Cardiac muscle cell (in vitro differentiated cells and primary cell): ENCODE measurements at places on chromosomes 11 and 22. TPM values are rescaled to one million over a fixed set of nuclear protein-coding genes. Genes with fewer than 3 reads are reported as not detected.

DNA sequence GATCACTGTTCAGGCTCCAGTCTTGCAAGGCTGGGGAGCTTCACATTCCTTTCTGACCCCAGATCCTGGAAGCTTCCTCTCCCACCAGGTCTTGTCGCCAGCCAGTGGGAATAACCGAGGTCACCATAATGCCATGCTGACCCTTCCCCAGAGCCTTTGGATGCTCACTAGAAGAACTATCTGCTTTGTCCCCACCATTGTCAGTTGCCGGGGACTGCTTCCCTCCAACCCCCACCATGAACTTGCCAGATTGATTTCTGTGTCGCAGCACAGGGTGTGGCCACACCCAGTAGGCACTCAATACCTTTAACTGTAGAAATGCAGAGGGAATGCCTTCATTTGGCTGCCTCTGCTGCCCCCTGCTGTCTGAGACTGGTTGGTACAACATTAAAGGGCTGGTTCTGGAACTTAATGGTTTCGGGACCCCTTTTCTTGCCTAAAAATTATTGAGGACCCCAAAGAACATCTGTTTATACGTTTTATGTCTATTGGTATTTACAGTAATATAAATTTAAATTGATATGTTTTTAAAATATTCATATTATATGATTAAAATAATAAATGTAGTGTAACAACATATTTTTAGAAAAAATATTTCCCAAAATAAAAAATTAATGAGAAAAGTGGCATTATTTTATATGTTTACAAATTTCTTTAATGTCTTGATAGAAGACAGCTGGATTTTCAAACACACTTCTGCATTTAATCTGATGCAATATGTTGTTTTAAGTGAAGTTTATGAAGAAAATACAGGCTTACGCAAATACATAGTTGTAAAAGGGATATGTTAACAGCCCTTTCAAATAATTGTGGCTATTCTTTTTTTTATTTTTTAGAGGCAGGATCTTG, 6.7 kb upstream of the GDPD5 start:
- peak; percentile 62 for DNase-seq

Gene IL18
- 0.94 TPM in 1 of 2 replicates, not detected in the other for polyA plus RNA-seq

Gene FGF19
- not detected in 2 replicates for polyA plus RNA-seq

Gene ZC3H12C
- polyA plus RNA-seq = 1.0 and 1.7 TPM in 2 replicates

DNA sequence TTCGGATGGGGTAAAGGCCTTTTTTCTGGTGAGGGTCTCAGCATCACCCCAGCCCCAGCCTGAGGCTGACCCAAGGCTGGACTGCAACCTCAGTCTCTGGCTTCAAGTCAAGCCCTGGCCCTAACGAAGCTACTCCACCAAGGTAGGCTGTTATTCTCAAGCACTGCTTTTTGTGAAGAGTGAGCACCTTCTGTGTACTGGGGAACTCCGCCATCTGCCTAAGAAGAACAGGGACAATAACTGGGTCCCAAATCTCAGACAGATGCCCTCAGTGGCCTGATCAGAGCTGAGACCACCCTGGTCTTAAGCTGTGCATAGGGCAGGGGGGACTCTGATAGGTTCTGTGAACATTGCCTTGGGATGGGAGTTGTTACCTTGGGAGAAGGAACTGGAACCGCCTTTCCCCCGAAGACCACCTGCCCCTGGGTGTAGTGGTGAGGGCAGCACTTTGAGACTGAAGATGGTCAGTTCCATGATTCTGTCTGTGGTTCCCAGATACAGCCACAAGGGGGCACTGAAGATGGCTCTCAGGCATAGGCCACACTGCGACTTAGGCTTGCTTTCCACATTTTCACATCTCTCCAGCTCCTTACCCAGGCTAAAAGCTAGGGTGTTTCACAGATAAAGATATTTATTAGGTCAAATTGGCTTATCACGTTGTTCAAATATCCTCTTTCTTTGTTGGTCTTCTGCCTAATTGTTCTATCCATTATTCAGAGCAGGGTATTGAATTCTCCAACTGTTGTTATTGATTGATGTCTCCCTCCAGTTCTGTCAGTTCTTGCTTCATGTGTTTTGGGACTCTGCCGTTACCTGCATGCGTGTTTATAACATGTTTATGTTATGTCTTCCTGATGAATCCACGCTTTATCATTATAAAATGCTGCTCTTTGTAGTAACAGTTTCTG, 11.8 kb upstream of the UVRAG start:
- peak; percentile 82 for DNase-seq

GRCh38 chr22:22761606-22761962, 117.2 kb downstream of the GGTLC2 start:
- DNase-seq = no peak

DNA sequence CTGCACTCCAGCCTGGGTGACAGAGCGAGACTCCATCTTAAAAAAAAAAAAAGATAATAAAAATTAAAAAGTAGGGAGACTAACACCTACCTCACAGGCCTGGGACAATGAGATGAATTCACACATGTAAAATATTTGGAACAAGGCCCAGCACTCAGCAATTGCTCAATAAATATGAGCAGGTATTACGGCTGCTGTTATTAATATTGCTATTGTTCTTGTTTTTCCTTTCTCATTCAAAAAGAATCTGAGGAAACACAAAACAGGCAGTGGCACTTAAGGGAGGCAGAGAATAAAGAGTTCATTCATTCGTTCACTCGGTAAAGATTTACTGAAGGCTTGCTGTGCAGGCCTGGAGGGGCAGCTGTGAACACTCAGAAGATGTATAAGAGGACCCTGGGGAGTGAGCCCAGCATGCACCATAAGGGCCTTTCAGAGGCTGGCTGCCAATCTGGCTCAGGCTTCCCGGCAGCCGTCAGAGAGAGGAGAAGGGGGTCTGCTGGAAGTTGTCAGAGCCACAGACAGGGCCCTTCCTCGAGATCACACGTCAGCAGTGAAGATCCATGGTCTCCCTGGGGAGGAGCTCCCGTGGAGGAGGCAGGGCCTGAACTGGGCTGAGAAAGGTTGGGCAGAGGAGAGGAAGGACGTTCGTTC, 51.6 kb upstream of the TCF20 start:
- DNase-seq = peak; percentile 86

DNA sequence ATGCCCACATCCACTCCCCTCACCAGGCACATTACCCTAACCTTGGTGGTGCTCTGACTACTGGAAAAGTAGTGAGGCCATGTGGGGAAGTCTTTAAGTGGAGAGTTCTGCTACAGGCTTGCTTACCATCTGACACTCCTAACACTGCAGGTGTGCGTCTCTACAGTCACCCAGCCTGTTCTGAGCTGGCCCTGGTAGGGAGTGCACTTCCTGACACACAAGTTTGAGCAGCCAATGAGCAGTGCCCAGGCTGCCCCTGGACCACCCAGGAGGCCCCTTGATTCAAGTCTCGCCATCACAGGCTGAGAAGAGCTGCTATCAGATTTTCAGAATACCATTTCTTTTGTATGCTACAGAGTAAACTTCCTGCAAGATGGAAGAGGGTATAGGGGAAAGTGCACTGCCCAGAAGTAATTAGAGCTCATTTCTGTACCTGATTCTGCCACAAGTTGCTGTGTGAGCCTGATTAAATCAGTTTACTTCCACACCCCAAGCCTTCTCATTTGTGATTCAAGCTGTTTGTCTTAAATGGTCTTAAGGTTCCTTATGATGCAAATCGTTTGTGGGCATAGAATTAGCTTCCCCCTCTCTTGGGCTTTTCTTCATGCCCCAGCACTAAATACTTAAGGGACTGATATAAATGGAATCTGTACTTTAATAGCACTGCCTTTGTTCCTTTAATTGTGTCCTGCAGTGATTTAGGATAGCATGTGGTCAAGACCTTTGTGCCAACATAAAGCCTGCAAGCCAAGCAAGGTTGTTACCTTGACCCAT, 22.2 kb downstream of the OPCML start:
- DNase-seq = no peak

GRCh38 chr11:28815110-28815509, 706.9 kb downstream of the METTL15 start:
- no peak for DNase-seq

DNA sequence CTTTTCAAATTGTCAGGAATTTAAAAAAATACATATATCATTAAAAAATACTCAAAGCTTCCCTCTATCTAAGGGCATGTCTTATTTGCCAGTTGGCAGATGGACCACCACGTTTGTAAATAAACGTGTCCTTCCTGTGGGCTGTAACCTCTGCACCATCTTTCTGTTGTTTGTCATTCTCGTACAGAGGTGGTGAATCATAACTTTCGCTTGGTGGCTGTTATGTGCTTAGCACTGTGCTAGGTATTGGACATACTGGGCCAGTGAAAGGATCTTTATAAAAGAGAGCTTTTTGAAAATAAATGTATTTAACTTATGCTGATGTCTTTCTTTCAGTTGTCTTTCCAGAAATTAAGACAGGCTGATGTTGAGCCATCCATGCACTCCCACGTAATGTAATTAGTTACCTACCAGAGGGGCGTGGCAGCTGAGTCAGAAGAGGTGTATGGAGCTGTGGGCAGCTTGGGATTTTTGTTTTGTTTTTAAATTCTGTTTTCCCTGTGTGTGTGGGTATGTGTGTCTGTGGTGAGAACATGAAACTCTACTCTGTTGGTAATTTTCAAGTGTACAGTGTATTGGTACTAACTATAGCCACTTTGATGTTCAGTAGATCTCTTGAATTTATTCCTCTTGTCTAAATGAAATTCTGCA, 62.7 kb downstream of the TECTA start:
- no peak for DNase-seq

DNA sequence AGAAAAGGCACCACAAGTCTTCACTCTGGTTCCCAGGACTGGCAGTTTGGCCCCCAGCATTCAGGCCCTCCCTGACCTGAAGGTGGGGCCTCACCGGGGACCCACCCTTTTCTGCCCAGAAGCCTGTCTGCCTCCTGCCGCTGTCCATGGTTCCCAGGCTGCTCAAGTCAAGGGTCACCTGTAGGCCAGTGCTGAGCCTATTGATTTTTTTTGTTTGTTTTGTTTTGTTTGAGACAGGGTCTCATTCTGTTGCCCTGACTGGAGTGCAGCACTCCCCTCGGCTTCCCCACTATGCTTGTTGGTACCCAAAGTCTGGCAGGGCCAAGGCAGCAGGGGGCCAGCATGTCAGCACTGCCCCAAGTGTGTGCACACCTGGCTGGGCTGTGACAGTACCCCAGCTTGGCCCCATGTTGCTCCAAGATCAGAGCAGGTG, 11.0 kb upstream of the MED17 start:
- no peak for DNase-seq

Gene LGR4
- 52.4 and 66.1 TPM in 2 replicates for polyA plus RNA-seq

DNA sequence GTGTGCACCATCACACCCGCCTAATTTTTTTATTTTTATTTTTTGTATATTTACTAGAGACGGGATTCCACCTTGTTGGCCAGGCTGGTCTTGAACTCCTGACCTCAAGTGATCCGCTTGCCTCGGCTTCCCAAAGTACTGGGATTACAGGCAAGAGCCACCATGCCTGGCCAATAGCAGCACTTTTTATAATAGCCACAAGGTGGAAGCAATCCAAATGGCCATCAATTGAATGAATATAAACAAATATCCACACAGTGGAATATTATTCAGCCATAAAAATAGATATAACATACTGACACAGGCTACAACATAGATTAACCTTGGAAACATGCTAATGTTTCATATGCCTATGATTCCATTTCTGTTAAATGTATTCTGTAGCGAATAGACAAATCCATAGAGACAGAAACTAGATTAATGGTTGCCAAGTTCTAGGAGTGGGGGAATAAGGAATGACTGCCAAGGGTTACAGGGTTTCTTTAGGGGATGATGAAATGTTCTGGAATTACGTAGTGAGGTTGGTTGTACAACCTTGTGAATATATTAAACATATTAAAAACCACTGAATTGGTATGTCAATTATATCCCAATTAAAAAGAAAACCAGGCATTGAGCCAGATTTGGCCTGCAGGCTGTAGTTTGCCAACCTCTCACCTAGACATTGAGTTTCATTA, 4.8 kb downstream of the VPS51 start:
- DNase-seq = peak; percentile 80
